ENCODE measurements at places on chromosomes 6 and 20. TPM values are rescaled to one million over a fixed set of nuclear protein-coding genes. Genes with fewer than 3 reads are reported as not detected.

Gene MCHR2
- total RNA-seq = not detected

Gene SLC22A1
- 3.2 TPM for total RNA-seq

Gene SMAP1
- 27.3 TPM for total RNA-seq

DNA sequence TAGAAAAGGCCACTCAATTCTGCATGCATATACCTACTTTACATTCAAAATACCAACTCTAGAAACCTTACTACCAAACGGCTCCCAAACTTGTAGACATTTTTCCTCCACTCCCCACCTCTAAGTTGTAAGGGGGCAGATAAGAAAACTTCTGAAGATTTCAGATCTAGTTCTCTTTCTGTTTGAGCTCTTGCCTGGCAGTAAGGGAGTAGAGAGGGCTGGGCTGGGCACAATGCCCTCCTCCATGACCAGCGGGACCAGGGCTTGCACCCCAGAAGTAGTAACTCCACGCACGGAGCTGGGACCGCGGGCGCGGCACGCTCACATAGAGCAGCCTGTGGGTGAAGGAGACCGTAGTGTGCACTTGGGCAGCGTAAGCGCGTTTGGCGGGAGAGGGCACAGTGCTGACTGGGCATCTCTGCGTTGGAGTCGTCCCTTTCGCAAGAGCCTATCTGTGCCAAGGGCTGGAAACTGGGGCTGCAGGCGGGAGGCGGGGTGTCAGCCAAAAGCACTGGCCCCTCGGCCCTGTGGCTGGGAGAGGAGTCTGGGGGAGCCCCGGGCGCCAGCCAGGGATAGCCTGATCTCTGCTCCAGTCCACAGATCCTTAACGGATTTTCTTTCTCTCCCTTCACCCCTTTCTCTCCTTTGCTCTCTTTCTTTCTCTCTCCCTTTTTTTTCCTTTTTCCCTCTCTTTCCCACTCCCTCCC is 32.4 kb downstream of the PHACTR1 start:
- DNase-seq = peak; percentile 8

GRCh38 chr20:53842301-53843099 is 227.9 kb downstream of the BCAS1 start:
- DNase-seq = no peak

DNA sequence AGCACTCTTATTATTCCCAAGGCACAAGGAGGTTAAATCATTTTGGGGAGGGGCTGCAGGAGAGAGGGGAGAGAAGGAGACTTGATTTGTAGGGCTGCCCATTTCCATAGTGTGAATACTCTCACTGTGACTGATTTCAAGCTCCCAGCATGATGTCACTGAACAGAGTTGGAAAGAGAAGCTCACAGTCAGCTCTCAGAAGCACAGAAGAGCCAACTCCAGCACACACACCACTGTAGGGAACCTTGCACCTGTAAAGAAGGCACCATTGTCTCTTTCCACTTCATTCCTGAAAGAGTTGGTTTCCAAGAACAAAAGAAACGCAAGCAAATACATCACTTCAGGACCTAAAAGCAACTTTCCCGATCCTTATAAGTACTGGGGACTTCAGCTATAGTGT is 12.7 kb upstream of the STK35 start:
- no peak for DNase-seq

- DNase-seq = no peak
Measured at GRCh38 chr6:44264154-44265006, 971 bp downstream of the NFKBIE start.

DNA sequence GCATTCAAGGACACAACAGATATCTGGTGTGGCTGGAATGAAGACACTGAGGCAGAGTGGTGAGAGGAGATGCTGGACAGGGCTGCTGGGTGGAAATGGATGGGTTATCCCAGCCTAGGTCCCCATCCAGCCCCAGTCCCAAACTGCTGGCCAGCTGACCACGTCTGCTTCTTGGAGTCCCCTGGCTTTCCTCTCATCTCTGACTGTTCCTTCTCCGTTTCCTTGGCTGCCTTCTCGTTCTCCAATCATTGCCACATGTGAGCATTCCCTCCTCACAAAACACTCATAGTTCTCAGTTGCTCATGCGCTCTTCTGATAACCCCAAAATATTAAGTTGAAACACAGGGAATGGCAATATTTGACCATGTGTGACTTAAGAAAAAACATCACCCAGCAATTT is 31.5 kb downstream of the MAFB start:
- no peak for DNase-seq

DNA sequence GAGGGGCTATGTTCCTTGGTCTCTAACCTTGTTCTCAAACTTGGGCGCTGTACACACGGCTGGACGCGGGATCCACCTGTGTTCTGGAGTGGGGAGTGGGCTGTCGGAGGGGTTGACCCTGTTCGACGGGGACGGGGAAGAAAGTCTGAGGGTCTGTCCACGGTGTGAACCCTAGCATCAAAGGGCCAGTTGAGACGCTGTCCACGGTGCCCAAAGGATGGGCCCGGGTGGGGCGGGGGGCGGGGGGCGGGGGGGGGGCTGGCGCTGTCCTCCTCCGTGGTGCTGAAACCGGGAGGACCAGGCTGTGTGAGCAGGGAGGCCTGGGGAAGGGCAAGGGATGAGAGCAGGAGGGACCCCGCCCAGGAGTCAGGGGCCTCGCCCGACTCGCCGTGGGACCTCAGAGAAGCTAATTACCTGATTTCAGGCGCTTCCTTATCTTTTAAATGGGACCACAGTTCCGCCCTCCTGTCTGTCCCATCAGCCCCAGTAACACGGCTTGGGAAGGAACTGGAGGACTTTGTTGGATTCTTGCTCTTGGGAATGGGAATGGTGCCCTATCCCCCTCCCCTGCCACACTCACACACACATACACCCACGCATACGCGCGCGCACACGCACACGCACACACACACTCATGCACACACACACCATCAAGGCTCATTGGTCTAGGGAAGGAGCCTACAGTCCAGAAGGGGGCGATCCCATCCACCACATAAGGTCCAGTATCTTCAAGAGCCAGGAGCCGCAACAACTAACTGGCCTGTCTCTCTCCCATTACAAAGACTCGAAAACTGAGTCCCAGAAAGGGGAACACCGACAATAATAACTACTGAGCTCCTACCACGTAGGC is 1.0 kb upstream of the VSTM2L start:
- peak; percentile 64 for DNase-seq

DNA sequence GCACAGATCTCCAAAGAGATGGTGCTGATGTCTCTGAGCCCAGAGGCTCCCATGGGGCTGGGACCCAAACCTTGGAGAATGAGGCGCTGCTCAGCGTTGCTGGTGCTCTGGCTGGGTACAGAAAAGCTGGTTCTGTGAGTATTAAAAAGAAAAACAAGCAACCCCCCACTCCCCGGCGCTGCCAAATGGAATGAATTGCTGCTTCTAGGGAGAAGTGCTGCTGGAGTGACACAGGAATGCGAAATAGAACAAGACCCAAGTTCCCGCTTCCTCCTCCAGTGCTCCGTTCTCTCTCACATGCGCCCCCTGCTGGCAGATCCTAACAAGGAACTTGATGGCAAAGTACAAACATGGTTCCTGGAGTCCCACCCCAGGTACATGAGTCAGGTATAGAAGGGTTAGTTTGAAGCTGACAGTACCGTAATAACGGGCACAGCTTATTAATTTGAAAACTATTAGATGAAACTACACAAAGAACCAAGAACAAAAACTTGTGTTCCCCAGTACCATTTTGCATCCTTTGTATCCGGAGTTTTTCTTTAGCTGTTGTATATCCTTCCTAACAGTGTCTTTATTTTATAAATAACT is 2.1 kb upstream of the DDX27 start:
- peak; percentile 70 for DNase-seq

All from astrocyte (in vitro differentiated cells and primary cell).